ENCODE measurements at places on chromosomes 13 and 19. TPM values are rescaled to one million over a fixed set of nuclear protein-coding genes. Genes with fewer than 3 reads are reported as not detected.

GRCh38 chr13:29993716-29994488, 143.5 kb upstream of the UBL3 start:
- peak overlapping the region; percentile 88 for H3K27ac ChIP-seq
- peaks cover 4% of the 10 kb centered on the region for H3K36me3 ChIP-seq
- peak overlapping the region; percentile 71 for H3K4me3 ChIP-seq

Gene OR7G2
- not detected for total RNA-seq

Gene ITGBL1
- total RNA-seq = 104 TPM

DNA sequence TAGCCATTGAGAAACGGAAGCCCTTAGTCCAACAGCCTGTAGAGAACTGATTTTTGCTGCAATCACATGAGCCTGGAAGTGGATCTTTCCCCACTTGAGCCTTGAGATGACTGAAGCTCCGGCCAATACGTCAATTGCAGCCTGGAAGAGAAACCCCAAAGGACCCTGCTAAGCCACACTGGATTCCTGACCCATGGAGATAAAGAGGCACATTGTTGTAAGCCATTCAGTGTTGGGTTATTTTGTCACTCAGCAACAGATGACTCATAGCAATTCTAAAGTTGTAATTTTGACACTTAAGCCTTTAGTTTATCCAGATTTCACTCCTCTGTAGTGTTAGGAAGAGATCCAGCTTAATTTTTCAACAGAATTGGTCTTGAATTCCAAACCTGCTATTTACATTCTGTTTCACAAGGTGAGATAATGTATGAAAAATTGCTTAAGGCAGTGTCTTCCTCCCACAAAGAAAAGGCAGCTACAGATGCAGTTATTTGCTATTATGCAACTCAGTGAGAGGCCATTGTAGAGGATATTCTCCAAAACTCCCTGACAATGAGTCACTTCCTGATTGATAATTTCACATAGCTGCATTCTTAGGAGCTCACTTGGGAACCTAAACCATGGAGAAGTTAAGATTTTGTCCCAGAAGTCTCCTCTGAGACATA, 59.4 kb upstream of the TSHZ3 start:
- H3K27ac ChIP-seq = peak overlapping the region; percentile 78
- no peaks in the 10 kb centered on the region for H3K36me3 ChIP-seq
- H3K4me3 ChIP-seq = 0 out of 2 replicates have a peak overlapping the region, but pooled peaks have one; percentile 1
- DNase-seq = peak; percentile 77

DNA sequence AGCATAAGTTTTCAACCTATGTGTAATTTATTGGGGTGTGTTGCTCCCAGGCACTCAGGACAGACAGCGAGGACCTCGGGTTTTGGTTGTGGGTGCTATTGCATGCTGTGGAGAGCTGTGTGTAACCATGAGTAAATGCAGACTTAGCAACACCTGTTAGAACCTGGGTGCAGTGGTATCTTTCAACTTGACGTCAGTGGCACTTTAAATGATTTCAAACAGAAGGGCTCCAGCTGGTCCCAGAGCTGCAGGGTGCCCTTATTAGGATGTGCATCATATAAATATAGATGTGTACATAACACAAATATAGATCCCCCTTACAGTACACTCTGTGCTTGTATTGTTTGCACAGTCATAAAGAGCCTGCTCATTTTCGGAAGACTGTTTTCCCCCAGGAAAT, 228.3 kb upstream of the IRS2 start:
- no peak overlapping the region for H3K4me3 ChIP-seq
- no peak for DNase-seq
- no peaks in the 10 kb centered on the region for H3K36me3 ChIP-seq
- H3K27ac ChIP-seq = no peak overlapping the region
- H3K27me3 ChIP-seq = no peaks in the 10 kb centered on the region

Gene IGFL3
- not detected for total RNA-seq

- no peak for DNase-seq
- H3K4me3 ChIP-seq = no peak overlapping the region
- H3K36me3 ChIP-seq = no peaks in the 10 kb centered on the region
- peaks cover 14% of the 10 kb centered on the region for H3K27me3 ChIP-seq
- H3K27ac ChIP-seq = no peak overlapping the region
- H3K4me1 ChIP-seq = no peaks in the 10 kb centered on the region
These were observed 9.4 kb downstream of the CELF5 start for GRCh38 chr19:3233831-3234230.

Gene PRODH2
- not detected for total RNA-seq

GRCh38 chr13:103523858-103524257, 457.6 kb upstream of the SLC10A2 start:
- no peaks in the 10 kb centered on the region for H3K27me3 ChIP-seq
- no peaks in the 10 kb centered on the region for H3K4me1 ChIP-seq
- no peak overlapping the region for H3K27ac ChIP-seq

DNA sequence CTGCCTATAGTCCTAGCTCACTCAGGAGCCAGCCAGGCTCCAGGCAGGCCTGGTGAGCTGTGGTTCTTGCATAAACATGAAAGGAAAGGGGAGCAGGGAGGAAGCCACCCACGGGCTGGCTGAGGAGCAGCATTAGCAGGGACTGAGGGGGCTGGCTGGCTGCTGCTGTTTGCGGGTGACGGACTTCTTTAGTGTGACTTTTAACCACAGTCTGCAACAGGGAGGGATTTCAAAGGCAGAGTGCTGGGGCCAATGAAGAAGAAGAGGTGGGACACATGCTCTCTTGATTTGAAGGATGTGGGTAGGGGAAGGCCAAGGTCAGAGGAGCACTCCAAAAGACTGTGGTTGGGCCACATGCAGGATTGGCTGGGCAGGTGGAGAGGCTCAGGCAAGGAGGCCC, 223.0 kb downstream of the DNAJC15 start:
- peak overlapping the region; percentile 90 for H3K27ac ChIP-seq
- DNase-seq = no peak
- H3K27me3 ChIP-seq = no peaks in the 10 kb centered on the region
- H3K4me1 ChIP-seq = peaks cover 54% of the 10 kb centered on the region
- H3K36me3 ChIP-seq = peaks cover 5% of the 10 kb centered on the region

- DNase-seq = no peak
- H3K4me3 ChIP-seq = no peak overlapping the region
- no peaks in the 10 kb centered on the region for H3K27me3 ChIP-seq
- no peak overlapping the region for H3K27ac ChIP-seq
- H3K36me3 ChIP-seq = no peaks in the 10 kb centered on the region
These were observed 453.7 kb downstream of the PCDH17 start for GRCh38 chr13:58085274-58085673.

DNA sequence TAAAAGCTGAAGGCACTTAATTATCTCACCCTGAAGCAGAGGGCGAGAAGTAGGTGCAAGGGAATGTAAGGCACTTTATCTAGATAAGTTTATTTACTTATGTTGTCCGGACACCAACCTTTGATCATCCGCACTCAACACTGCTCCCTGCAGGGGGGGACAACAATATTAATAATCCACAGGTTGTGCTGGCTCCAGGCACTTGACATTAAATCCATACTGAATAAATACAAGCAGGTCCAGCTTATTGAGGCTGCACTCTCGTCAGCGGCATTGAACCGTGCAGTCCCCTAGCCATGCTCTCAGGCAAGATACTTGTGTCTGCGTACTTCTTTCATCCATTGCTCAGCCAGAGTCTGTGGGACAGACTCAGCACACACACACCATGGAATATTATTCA, 374.5 kb upstream of the NBEA start:
- H3K4me3 ChIP-seq = no peak overlapping the region
- H3K36me3 ChIP-seq = no peaks in the 10 kb centered on the region
- peaks cover 14% of the 10 kb centered on the region for H3K4me1 ChIP-seq
- H3K27ac ChIP-seq = no peak overlapping the region
- peaks cover 1% of the 10 kb centered on the region for H3K27me3 ChIP-seq

Gene ASPDH
- total RNA-seq = not detected

DNA sequence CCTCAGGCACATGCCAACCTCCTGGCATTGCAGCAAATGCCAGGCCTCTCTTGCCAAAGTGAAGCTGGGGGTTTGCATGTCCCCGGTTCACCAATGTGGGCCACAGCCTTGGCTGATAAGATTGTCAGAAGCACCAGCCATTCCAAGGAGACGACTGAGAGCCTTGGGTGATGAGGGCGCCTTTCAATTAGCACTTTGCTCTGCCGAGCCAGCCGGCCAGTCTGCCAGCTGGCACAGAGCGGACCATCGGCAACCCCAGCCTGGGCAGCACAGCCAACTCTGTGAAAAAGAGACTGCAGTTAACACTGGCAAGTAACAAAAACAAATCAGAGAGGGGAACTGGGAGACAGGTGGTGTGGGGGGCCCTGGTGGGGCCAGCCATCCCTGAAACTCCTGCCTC, 67.3 kb downstream of the EFNB2 start:
- peaks cover 15% of the 10 kb centered on the region for H3K4me1 ChIP-seq
- DNase-seq = no peak
- no peaks in the 10 kb centered on the region for H3K36me3 ChIP-seq
- no peak overlapping the region for H3K4me3 ChIP-seq

- peaks cover 3% of the 10 kb centered on the region for H3K36me3 ChIP-seq
- H3K4me1 ChIP-seq = peaks cover 46% of the 10 kb centered on the region
- H3K27me3 ChIP-seq = peaks cover 35% of the 10 kb centered on the region
- peak within 1 kb of the TSS; percentile 89 for H3K4me3 ChIP-seq
- peak within 1 kb of the TSS; percentile 5 for H3K27ac ChIP-seq
- DNase-seq = no peak
These were observed at the start of gene MEIS3 for GRCh38 chr19:47419030-47419783. MEIS3 (minus strand) TSS chr19:47419527; CDS start chr19:47419081, 446 bp downstream.

DNA sequence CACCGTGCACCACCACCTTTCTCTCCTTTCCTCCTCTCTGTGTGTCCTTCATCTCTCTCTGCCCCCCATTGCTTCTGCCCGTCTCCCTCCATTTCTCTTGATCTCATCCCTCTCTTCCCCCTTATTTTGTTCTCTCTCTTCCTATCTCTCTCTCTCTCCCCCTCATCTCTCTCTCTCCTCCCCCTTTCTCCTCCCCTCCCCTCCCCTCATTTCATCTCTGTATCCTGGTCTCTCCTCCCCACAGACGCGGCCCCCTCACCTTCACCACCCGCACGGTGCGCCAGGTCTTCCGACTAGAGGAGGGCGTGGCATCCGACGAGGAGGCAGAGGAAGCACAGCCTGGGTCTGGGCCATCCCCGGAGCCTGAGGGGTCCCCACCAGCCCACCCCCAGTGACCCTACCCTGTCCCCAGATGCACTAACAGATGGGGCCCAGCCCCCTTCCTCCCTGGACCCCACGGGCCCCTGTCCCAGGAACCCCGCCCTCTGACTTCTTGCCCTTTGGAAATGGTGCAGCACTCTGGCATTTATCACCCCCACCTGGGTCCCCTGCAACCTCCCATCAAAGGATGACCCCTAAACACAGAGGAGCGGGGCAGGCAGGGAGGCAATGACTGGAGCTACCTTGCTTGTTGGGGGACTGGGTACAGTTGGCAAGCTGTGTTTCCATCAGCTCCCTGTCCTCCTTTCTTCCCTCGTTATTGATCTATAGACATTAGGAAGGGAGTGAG, 19.6 kb downstream of the KCNC3 start:
- no peaks in the 10 kb centered on the region for H3K36me3 ChIP-seq
- no peak overlapping the region for H3K4me3 ChIP-seq
- no peak overlapping the region for H3K27ac ChIP-seq
- peaks cover 53% of the 10 kb centered on the region for H3K27me3 ChIP-seq

Gene ACER1
- total RNA-seq = not detected

GRCh38 chr19:18596752-18597157, 8.2 kb downstream of the REX1BD start:
- DNase-seq = no peak
- peaks cover 11% of the 10 kb centered on the region for H3K4me1 ChIP-seq
- no peak overlapping the region for H3K4me3 ChIP-seq
- H3K36me3 ChIP-seq = no peaks in the 10 kb centered on the region
- peaks cover 7% of the 10 kb centered on the region for H3K27me3 ChIP-seq
- no peak overlapping the region for H3K27ac ChIP-seq

- H3K4me3 ChIP-seq = peak overlapping the region; percentile 50
- no peak for DNase-seq
- H3K27me3 ChIP-seq = peaks cover 21% of the 10 kb centered on the region
- H3K36me3 ChIP-seq = no peaks in the 10 kb centered on the region
- peaks cover 14% of the 10 kb centered on the region for H3K4me1 ChIP-seq
- 0 out of 2 replicates have a peak overlapping the region, but pooled peaks have one; percentile 21 for H3K27ac ChIP-seq
These were observed 3.3 kb downstream of the GPX4 start for GRCh38 chr19:1106841-1107660.

Gene NBEA
- 9.4 TPM for total RNA-seq

GRCh38 chr19:45451131-45451849, 16.5 kb upstream of the FOSB start:
- H3K4me1 ChIP-seq = peaks cover 64% of the 10 kb centered on the region
- peak; percentile 69 for DNase-seq
- peak overlapping the region; percentile 100 for H3K27ac ChIP-seq
- H3K36me3 ChIP-seq = no peaks in the 10 kb centered on the region

DNA sequence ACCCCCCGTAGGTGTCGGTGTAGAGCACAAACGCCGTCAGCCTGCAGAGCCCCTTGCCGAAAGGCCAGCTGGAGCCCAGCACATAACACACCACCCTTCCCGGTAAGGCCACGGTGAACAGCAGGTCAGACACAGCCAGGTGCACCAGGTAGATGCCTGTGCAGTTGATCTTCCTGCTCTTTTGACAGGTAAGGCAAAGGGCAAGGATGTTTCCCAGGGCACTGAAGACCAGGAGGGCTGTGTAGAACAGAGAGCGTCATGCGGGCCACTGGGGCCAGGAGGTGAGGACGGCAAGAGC, 92.6 kb upstream of the TM9SF2 start:
- no peaks in the 10 kb centered on the region for H3K36me3 ChIP-seq
- H3K4me3 ChIP-seq = no peak overlapping the region
- DNase-seq = no peak
- 0 out of 2 replicates have a peak, but pooled peaks cover 5% of the 10 kb centered on the region for H3K4me1 ChIP-seq
- H3K27ac ChIP-seq = no peak overlapping the region
- H3K27me3 ChIP-seq = peaks cover 45% of the 10 kb centered on the region

Gene ZNF146
- 49.7 TPM for total RNA-seq

DNA sequence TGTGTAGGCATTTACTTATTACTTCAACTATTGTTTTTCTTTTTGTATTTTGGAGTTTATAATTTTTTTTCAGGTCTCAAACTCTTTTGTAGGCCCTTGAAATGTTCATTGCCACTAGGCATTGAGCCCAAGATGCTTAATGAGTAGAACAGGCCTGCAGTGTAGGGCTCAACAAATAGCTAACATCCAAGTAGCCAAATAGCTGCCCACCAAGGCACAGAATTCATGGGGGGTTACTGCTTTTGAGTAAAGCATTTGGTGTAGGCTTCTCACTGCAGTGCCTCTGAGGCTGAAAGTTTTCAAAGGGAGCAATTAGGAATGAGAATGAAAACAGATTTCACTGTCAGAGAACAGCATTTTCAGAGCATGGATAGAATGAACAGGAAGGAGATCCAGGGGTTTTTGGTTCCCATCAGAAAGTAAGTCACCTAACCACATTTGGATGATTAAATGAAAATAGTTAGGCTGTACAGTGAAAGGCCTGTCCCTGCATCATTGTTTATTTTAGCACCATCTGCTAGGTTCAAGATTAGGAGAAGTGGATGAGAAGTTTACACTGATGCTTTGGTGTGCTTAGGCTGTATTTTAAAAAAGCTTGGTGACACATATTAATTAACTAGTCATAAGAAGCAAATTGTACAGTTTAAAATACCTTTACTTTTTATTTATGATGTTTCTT, 61.0 kb downstream of the EDNRB start:
- H3K27ac ChIP-seq = no peak overlapping the region
- no peaks in the 10 kb centered on the region for H3K4me1 ChIP-seq
- no peaks in the 10 kb centered on the region for H3K27me3 ChIP-seq
- no peaks in the 10 kb centered on the region for H3K36me3 ChIP-seq

Gene ZNF578
- 1.4 TPM for total RNA-seq

GRCh38 chr13:60765700-60766411, 368.8 kb downstream of the TDRD3 start:
- no peak for DNase-seq
- no peaks in the 10 kb centered on the region for H3K4me1 ChIP-seq
- H3K27ac ChIP-seq = no peak overlapping the region
- no peaks in the 10 kb centered on the region for H3K36me3 ChIP-seq

- H3K27me3 ChIP-seq = peaks cover 3% of the 10 kb centered on the region
- no peak for DNase-seq
- H3K4me3 ChIP-seq = no peak overlapping the region
- no peaks in the 10 kb centered on the region for H3K36me3 ChIP-seq
- H3K4me1 ChIP-seq = peaks cover 5% of the 10 kb centered on the region
These were observed 29.3 kb downstream of the WDR88 start for GRCh38 chr19:33161201-33161600.

Data from HFFc6 (cell line).